ENCODE measurements at places on chromosomes 6 and 20.

DNA sequence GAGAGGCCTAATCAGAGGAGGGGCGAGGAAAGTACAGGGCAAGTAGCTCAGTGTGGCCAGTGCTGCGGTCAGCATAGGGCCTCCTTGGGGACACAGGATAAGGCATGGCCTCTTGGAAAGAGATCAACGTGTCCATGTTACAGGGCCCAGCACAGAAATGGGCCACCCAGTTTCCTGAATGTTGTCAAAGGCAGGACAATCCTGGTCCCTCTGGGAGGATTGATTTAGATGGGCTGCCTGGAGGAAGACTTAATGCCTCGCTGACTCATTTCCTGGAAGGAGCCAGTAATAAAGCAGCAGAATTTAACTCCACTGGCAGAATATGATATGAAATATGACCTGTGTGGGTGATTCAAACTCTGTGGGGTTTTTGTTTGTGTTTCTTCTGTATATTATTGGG lies 16.6 kb downstream of the DDO start:
- no peak for DNase-seq

DNA sequence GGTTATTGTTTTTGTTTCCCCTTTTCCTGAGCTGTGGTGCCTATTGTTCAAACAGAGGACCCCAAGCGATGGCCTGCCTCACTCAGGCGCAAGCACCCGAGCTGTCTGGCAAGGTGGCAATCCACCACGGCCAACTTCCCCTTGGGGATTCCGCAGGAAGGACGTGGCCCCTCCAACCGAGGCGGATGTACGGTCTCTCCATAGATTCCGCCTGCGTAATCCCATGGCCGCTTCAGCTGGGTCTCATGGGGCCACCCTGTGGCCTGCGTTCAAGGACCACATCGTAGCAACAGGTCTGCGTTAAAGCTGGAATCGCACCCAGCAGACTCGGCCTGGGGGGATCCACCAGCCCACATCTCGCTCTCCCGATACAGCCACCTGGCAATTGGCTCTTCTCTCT lies 79.9 kb downstream of the CEBPB start:
- no peak for DNase-seq

DNA sequence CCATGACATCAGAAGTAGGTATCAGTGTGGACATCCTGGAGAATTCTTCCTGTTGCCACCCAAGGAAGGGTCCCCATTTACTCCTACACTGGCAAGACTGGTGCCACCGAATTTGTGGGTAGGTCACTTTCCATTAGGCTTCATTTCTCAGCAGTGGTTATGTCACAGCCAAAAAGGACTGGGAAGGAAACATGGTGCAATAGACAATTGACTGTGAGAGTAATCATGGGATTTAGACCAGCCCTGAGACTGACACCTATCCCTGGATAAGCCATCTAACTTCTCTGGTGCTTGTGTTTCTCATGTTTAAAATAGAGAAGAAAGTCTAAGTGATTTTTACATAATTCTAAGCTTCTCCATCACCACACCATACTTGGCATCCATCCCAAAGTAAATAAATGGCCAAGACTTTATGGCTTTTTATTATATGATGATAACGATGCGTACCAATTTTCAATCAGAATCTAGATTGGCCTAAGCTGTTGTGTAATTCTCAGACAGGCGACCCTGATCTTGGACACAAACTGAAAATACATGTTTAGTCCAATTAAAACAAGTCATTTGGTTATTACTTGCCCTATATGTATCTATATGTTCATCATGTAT lies 10.2 kb downstream of the SMPDL3A start:
- DNase-seq = no peak

GRCh38 chr6:28896505-28897368 lies 27.0 kb downstream of the TRIM27 start:
- DNase-seq = no peak
